ENCODE measurements at places on chromosomes 1 and 21. TPM values are rescaled to one million over a fixed set of nuclear protein-coding genes. Genes with fewer than 3 reads are reported as not detected.

DNA sequence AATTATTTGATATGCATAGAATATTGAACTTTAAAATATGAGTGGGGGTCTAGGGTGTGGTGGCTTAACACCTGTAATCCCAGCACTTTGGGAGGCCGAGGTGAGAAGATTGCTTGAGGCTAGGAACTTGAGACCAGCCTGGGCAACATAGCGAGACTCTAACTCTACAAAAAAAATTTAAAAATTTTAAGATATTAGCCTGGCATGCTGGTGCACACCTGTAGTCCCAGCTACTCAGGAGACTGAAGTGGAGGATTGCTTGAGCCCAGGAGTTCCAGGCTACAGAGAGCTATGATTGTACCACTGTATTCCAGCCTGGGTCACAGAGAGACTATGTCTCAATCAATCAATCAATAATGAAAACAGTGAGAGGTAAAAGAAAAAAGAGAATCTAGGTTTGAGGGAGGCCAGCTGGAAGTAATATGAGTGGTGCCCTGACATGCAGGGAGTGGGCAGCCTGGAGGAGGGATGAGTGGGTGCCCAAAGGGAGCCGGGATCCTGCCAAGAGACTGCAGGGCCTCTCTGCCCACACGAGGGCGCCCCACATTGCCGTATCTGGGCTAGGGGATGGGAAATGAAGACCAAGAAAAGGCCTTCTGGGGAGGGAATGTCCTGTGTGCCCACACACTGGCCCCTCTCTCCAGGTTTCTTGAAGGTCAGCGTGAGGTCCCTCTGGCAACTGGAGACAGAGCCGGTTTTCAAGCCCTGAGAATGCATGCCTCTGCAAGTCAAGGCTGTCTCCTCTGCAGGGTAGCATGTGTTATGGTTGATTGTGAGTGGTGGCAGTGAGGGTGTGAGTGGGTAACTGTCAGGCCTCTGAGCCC is 93.9 kb upstream of the PPM1J start:
- peak; percentile 67 for DNase-seq

Gene CD101
- polyA plus RNA-seq: 3.6 TPM

DNA sequence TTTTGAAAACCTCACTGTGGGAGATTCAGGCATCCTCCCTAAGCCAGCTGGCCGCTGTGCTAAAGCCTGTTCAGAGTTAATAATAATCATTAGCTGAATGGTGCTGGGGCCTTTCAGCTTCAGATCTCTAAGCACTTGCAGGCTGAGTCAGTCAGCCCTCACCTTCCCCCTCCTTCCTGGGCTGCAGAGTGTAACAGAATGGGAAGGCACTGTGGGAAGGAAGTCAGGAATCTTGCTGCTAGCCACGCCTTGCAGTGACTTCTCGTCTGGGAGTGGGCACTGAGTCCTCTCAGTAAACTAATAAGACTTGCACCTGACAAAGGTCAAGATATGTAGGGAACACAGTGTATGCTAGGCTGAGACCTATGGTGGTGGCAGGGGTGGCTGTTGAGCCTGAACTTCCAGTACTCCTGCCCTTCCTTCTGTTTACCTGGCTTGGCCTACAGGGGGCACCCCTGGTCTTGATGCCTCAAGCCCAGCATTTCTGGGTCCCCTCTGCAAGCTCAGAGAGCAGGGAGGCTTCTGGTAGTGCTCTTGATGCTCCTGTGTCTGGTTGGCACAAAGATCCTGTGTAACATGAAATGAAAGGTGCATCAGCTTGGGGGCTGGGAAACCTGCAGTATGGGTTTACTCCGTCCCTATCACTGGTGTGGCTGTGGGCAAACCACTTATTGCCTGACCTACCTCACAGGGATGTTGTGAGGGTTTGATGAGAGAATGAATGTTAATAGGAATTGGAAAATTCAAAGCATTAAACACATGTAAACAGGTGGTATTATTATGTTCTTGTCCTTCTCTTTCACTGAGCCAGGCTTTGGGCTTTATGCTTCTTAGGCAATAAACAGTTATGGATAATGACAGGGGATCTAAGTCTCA is 6.0 kb downstream of the CYB561D1 start:
- DNase-seq: no peak

Gene KIF2C
- 38.8 TPM for polyA plus RNA-seq

GRCh38 chr21:28138272-28138671 is 854.4 kb downstream of the LTN1 start:
- no peak for DNase-seq

GRCh38 chr21:41616031-41616591 is 108.2 kb upstream of the TMPRSS2 start:
- DNase-seq: no peak

Gene CSF3R
- polyA plus RNA-seq: 5.2 TPM

Gene CD48
- 0.80 TPM for polyA plus RNA-seq

DNA sequence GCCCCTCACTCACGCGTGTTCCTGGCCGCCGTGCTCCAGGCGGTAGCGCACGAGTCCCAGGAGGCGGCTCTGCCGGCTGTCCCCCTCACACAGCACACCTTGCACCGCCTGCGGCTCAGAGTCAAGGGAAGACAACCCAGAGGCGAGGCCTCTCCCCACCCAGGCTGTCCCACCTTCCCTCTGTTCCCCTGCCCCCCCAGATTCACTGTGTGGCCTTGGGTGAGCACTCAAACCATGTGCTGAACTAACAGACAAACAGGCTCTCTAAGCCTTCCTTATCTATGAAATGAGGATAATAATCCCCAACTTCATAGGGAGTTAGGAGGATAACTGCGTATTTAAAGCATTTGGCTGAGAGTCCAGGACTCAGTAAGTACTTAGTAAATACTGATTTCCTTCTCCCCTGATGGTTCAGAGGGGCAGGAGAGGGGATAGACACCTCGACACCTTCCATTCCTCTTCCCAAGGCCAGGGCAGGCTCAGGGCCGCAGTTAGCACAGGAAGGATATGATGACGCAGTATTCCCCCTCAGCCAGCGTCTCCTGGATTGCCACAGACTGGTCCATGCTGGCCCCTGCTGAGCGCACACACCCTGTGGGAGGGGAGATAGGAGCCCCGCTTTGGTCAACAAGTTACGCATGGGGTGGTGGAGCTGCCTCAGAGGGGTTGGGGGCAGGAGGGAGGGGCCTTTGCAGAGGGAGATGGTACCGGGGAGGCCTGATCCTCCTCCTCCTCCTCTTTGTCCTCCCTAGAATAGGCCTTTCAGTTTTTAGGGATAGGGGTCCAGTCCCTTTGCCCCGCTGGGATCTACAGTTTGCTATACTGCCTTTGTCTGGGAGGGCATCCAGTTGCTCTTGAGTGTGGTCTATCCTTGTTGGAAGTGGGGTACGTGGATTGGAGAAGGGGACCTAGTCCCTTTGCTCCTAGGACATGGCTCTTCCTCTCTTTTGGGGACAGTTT is 830 bp downstream of the INPP5B start:
- DNase-seq: no peak

Gene NES
- polyA plus RNA-seq: 146 TPM

Gene EXO1
- 18.4 TPM for polyA plus RNA-seq

DNA sequence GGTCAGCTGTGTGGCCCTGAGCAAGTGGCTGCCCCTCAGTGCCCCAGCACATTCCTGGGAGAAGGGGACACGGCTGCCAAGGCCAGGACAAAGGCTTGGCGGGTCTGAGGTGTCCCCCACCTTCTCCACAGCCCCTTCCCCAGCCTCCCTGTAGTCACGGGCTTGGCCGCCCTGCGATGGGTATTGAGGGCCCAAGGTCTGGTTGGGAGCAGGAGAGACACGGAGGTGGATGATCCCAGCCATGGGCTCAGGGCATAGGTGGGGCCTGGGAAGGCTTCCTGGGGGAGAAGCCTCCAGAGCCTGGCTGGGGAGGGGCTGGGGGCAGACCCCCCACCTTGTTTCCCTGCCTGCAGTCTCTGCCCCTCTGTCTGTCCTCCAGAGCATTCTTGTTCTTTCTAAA is 27.0 kb downstream of the TTC39A start:
- no peak for DNase-seq

DNA sequence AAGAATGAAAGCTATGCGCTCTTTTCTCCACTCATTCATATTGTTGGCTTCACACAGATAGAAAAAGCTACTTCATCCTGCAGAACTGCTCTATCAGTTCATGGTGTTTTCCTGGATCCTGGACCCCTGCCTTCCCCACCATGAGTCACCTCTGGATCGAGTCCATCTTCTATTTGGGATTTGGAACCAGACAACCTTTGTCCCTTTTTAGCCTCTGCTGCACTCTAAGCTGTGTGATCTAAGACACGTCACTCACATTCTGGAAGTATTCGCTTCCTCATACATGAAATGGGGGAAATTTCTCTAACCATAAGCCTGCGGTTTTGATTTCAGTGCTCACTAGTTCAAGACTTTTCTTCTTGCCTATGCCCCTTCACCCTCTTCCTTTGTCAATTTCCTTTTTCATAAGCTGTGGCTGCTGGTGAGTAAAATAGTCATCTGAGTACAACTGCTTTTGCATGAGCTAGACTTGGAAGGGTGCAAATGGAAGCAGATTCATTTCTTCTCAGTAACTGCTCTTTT is 14.1 kb upstream of the DEGS1 start:
- DNase-seq: no peak

GRCh38 chr21:33212159-33212851 is 17.4 kb upstream of the IFNAR2 start:
- DNase-seq: no peak

Gene KLHDC8A
- polyA plus RNA-seq: 2.5 TPM

GRCh38 chr1:184027826-184028695 is 9.5 kb downstream of the COLGALT2 start:
- DNase-seq: no peak

DNA sequence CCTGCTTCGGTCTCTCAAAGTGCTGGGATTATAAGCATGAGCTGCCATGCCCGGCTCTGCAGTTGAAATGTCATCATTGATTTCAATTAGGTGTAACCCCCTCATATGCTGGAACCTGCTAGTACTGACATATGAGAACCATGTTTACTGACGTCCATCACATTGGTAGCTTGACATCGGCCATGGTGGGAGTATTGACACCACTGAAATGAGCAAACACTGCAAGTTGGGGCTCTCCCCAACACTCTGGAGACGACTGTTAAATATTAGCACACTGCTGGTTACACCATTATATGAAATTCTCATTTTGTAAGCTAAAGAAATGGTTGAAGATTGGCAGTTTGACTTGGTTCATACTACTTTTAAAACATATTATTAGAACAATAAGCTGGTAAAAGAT is 63.7 kb downstream of the CNST start:
- no peak for DNase-seq

DNA sequence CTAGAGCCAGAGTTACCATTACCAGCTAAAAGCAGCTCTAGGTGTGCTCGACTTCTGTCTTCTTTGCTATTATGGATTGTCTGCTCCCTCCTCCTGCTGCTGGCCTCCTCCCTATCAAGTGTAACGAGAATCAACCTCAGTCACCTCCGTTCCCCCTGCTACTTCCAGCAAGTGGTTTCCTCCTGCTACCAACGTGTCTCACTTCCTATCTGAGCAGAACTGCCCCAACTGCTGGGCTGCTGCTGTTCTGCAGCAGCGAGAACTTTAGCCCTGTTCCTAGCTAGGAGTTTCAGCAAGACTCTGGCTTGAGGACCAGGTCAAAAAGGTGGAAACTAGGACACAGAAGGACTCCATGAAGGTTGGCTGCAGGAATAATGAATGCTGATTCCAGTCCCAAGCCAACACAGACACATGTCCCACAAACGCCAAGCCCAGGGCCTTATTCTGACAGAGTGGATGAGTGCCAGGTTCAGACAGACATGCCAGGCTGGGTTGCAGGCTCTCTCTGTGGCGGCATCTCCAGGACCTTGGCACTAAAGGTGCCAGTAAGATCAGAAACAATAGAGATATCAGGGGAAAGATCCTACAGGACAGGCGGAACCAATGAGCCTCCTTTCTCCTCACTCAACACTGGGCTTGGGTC is 46.9 kb downstream of the CD34 start:
- no peak for DNase-seq

Gene HFM1
- polyA plus RNA-seq: 11.0 TPM

DNA sequence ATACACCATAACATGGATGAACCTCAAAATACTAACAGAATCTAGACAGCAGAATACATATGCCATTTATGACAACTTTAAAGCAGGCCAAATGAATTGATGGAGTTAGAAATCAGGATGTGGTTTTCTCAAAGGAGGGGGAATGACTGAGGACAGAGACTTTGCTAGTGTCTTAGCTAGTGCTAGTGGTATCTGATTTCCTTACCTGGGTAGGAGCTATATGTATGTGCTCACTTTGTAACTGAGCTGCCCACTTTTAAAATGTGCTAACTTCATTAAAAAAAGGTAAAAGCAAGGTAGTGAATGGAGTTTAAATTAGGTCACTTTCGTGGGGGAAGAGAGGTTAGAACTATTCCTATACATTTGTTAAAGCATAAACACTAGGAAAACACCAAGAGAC is 2.6 kb downstream of the GTF2B start:
- no peak for DNase-seq

DNA sequence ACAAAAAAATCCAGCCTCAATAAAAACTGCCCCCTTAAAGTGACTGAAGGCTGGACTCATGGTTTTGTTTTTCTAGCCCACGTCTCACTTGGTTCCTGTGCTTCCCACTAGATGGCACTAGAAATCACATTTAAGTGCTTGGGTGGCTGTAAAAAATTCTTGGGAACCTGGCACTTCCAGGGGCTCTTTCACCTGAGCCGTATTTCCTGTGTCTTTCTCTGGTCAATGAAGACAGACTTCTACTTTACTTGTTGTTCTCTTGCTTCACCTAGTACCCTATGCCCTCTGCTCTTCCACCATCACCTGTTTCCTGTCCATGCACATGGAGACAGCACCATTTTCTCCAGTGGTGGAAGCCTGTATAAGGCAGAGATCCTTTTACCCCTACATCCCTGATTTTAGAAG is 20.0 kb downstream of the METTL13 start:
- DNase-seq: peak; percentile 65

Gene ILDR2
- 20.6 TPM for polyA plus RNA-seq

Gene PYGO2
- 42.6 TPM for polyA plus RNA-seq

GRCh38 chr1:15531003-15531402 is 4.4 kb downstream of the DNAJC16 start:
- DNase-seq: no peak

DNA sequence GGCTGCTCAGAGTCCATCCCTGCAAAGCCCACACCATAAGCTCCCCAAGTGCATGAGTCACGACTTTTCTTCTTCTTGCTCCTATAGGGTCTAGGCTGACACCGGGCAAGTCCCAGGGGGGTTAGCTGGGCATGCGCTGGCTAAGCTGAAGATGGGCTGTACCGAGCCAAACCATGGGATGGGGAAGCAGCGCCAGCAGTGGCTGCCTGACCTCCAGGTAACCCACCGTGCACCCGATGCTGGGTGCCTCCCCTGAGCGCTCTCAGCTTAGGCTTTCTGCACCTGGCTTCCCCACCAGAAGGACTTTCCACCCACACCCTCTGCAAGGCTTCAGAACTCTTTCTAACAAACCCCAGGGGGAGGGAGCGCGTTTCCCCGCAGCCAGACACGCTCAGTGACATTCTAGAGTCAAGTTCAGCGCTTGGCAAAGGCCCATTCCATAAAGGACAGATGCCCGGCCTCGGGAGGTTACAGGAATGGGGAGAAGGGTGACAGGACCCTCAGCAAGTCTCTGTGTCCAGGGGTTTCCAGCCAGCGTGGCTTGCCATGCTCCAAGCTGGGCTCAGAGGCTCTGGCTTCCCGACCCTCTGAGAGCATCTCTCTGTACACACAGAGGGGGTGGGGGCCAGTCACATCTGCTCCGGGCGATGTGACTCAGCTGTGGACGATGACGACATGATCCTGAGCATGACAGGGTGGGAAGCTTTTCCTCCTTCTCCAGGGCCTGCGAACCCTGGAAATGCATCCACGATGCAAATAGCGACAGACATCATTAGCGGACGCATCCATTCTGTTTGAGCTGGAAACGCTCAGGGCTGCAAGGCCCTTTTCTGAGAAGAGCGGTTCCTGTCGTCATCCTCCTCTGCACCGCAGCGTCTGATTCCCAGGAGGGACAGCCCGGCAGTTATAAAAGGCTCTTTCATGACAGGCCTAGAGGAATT is 107.8 kb downstream of the SIK1 start:
- DNase-seq: no peak

Gene CD2
- 0.08 TPM for polyA plus RNA-seq
